Stimulated activated CD4-positive, alpha-beta T cell treated with anti-CD3 and anti-CD28 coated beads, TNF-alpha, amount 100 ng/mL, for 4 hours (primary cell): ENCODE measurements at places on chromosomes 16 and 17.

DNA sequence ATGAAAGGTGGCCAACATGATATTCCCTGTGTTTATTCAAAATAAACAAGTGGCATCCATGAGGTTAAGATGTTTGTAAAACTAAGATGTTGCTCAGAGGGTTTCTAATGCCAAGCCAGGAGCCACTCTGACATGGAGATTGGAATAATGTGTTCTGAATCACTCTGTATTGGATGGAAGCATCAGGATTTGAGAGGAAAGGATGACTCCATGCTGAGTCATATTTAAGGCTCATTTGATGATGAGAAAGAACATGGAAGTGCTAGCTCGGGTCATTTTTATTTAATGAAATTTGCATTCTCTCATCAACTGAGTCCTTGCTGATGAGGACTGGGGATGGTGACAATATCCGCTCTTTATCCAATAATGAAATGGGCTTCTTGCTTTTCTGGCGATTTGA is 6.2 kb downstream of the VAT1L start:
- no peak for DNase-seq

DNA sequence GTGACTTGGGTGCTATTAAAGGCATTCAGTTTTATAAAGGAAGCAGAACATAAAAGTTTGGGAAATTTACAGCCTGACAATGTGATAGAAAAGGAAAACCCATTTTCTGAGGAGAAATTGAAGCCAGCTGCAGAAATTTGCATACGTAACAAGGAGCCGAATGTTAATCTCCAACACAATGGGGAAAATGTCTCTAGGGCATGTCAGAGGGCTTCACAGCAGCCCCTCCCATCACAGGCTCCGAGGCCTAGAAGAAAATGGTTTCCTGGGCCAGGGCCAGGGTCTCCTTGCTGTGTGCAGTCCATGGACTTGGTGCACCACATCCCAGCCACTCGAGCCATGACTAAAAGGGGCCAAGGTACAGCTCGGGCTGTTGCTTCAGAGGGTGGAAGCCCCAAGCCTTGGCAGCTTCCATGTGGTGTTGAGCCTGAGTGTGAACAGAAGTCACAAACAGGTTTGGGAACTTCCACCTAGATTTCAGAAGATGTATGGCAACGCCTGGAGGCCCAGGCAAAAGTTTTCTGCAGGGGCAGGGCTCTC is 23.9 kb upstream of the TOM1L1 start:
- DNase-seq: no peak

DNA sequence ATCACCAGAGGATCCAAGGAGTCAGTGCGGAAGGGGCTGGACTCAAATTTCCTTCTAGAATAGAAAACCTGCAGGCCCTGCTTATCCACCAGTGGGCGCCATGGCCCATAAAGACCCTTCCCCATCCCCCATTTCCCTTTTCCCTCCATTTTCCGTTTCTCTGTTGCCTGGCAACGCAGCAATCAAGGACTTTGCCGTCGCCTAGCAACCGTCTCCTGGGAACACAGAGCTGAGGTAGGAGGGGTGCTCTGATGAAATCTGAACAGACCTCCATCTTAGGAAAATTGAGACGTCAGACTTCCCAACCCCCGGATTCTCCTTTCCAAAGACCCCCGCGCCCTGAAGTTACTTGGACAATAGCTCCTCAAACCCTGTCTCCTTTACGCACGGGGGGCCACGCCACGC is 5.7 kb downstream of the DLG4 start:
- no peak for DNase-seq

GRCh38 chr17:6548578-6549330 is 7.6 kb downstream of the PITPNM3 start:
- DNase-seq: no peak

DNA sequence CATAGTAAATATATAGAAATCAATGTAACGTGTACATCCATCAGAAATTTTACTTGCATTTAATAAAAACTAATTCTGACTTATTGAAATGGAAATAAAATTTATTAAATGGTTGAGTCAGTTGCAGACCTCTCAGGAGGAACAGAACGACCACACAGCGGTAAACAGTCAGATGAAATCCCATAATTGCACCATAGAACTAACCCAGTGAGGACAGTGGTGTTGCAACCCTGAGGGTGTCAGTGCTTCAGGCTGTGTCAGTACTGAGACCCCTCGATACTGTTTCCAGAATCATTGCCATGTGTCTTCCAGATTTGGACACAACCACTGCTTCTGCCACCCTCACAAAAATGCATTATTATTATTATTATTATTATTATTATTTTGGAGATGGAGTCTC is 29.0 kb upstream of the SSTR2 start:
- DNase-seq: no peak

DNA sequence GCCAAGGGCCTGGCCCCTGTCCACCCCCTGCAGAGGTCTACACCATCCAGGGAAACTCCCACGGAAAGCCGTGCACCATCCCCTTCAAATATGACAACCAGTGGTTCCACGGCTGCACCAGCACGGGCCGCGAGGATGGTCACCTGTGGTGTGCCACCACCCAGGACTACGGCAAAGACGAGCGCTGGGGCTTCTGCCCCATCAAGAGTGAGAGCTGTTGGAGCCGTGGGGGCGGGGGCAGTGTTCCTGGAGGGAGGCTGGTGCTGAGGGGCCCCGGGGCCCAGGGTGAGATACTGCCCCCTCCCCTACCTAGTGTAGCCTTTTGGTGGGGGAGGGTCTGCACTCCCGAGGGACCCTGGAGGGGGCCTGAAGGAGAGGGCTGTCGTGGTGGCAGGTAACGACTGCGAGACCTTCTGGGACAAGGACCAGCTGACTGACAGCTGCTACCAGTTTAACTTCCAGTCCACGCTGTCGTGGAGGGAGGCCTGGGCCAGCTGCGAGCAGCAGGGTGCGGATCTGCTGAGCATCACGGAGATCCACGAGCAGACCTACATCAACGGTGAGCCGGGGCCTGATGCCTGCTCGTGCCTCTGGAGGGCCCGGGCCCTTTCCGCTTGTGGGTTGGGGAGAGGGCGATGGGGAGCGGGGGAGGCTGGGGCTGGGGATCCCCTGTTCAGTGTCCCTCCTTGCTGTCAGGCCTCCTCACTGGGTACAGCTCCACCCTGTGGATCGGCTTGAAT is 38.8 kb downstream of the MRC2 start:
- no peak for DNase-seq

DNA sequence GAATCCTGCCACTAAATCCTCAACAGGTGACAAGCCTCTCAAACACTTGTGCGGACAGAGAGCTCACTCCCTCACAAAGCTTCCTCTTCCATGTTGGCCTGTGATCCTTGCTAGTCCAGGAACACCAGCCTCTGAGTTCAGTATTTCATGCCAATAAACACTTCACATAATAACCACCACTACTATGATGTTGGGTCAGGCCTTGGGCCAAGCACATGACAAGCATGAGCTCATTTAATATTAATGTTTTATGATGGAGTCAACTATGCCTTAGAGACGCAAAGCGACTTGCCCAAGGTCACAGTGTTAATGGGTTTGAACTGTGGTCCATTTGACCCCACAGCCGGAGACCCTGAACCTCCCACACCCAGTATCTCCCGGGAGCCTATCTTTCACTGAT is 129.1 kb downstream of the GAS7 start:
- no peak for DNase-seq

DNA sequence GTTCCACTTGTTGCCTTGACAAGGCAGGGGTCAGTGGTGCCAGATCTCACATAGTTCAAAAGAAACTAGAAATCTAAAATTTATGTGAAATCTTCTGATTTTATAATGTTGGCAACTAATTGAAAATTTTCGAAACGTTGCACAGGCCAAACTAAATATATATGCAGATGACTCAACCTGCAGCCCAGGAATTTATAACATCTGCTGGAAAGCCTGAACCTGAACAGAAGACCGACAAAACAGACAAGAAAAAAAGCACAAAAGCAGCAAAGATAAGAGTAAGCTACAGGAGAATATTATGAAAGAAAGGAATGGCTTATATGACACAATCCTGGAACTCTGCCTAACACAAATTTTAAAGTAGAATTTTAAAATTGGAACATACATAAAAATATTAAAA is 207.6 kb downstream of the CEP112 start:
- DNase-seq: no peak

DNA sequence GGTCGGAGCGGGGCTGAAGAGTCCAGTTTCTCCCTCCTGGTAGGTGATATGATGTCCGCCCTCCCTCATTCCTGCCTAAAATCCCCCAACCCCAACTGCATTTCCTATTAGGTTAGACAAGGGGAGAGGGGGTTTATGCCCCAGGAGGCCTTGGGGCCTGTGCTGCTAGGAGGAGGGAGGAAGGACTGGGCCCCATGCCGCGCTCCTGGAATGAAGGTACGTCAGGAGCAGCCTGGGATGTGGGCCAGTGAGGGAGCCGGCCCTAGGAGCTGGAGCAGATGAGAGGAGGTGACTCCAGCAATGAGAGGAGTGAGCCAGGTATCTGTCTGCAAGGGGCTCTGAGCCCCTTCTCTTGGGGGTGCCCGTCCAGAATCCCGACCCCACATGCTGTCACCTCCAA is 46.9 kb upstream of the CDC42EP4 start:
- no peak for DNase-seq

DNA sequence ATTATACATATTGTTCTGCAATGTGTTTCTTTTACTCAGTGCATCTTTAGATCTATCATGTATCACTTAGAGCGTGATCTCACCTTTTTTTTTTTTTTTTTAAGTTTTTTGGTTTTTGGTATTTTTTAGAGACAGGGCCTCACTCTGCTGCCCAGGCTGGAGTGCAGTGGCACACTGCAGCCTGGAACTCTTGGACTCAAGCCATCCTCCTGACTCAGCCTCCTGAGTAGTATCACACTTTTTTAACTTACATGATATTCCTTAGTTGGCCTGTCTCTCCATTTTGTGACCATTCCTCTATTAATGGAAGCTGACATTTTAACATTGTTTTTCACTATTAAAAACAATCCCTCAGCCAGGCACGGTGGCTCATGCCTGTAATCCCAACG is 4.7 kb upstream of the MPO start:
- DNase-seq: no peak

GRCh38 chr16:81593481-81593880 is 148.9 kb downstream of the CMIP start:
- DNase-seq: no peak

- no peak for DNase-seq
Measured at GRCh38 chr17:34826332-34826731, 134.9 kb downstream of the CCT6B start.

DNA sequence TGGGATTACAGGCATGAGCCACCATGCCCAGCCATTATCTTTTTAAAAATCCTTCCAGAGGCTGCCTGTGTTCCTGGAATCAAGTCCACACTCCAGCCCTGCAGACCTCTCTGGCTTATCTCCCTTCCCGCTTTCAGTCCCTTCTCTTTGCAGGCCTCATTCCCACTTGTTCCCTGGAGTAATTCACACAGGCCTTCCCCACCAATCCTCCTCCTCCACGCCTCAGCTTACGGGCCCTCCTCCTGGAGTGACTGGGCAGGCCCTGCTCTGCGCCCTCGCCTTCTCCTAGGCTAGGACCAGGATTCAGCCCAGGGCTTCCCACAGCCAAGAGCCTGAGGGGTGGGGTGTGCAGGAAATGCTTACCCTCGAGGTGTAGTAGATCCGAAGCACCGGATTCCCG is 2.8 kb downstream of the CDIPT start:
- DNase-seq: no peak

- DNase-seq: no peak
Measured at GRCh38 chr17:80153004-80153403, 6.1 kb upstream of the EIF4A3 start.

DNA sequence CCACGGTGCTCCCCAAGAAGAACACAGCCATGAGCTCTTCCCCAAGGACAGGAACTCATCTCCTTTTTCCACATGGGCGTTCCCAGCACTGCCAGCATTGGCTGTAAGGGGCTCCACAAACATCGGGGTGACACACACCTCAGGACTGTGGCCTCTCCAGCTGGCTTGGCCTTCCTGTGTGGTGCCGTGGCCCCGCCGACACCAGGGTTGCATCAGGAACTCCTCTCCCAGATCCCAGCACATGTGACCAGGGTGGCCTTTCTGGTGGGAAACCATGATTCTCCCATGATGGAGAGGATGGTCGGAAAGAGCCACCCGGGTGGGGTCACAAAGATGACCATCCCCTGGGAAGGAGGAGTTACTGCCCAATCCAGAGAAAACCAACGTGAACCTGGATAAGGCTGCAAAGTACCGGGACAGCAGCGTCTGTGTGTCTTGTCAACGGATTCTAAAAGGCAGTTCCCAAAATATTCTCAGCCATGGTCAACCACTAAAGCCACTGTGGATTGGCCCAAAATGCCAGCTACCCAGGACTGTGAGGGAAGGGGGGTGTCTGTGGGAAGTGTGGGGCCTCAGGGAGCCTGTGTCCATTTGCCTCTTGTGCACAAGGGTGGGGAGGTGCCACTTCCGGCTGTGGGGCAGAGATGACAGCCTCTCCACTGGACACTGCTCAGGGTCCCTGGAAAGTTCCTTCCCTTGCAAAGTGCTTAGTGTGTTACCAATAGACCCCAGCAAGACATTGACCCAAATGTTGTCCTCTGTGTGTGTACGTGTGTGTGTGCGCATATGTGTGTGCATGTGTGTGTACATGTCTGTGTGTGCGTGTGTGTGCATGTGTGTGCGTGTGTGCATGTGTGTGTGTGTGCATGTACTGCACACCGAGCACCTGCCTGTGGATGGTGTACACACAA is 78.0 kb upstream of the CBX4 start:
- no peak for DNase-seq

DNA sequence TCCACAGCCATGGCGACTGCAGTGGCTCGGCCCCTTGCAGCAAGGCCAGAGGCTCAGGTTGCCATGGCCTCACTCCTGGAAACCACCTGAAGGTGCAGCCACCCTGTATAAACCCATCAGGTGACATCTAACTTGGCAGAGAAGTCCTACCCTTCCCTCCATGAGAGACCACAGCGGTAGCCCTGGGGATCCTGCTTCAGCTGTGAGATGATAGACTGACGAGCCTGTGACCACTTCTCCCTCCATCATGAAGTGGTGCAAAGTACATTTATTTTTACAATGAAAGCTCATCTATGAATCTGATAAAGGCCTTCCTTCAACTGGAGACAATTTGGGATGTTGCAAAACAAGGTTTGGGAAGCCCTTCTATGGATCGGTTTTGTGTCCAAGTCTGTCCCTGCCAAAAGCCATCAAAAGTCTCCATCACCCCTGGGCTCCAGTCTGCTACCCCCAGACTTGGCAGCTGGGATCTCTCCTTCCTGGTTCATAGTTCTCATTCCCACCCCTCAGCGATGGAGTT is 1.8 kb downstream of the ZACN start:
- DNase-seq: no peak

GRCh38 chr17:75481194-75482068 is 25.0 kb downstream of the TMEM94 start:
- DNase-seq: no peak

DNA sequence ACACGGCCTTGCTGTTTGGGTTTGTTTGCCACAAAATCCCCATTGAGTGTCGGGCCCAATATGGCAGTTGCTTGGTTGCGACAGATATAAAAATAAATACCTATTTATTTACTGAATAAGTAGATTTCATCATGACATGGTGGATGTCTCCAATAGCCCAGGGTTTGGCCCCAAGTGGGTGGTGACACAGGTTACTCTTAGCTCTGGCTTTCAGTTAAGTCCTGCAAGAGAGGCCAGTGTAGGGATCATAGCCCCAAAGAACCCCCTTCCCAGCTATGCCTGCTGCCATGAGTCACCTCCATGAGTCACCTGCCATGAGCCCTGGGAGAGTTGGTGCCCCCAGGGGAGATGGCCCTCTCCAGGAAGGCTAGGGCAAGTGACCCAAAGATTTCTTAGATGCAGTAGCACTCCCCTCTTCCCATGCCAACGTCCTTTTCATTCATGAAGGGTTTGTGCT is 78.7 kb upstream of the LGALS9 start:
- no peak for DNase-seq
